ENCODE measurements at places on chromosomes 2 and 18. TPM values are rescaled to one million over a fixed set of nuclear protein-coding genes. Genes with fewer than 3 reads are reported as not detected.

DNA sequence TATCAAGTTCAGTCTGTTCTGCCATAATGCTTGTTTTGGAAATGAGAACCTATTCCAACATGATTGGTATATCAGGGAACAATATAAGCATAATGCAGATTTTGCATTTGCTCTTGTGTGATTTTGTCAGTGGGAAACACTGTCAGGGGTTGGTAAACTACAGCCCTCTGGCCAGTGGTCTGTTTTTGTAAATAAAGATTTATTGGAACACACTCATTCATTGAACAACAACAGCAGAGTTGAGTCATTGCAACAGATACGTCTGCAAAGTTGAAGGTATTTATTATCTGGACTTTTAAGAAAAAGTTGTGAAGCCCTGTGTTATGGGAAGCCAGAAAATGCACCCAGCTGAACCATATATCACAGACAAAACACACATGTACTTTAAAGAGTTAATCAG is 83.1 kb downstream of the MCFD2 start:
- no peak for DNase-seq

GRCh38 chr2:43038696-43039094 is 187.7 kb downstream of the ZFP36L2 start:
- no peak for DNase-seq

- DNase-seq, result no peak
Observed at GRCh38 chr18:4035521-4035920, 419.6 kb downstream of the DLGAP1 start.

DNA sequence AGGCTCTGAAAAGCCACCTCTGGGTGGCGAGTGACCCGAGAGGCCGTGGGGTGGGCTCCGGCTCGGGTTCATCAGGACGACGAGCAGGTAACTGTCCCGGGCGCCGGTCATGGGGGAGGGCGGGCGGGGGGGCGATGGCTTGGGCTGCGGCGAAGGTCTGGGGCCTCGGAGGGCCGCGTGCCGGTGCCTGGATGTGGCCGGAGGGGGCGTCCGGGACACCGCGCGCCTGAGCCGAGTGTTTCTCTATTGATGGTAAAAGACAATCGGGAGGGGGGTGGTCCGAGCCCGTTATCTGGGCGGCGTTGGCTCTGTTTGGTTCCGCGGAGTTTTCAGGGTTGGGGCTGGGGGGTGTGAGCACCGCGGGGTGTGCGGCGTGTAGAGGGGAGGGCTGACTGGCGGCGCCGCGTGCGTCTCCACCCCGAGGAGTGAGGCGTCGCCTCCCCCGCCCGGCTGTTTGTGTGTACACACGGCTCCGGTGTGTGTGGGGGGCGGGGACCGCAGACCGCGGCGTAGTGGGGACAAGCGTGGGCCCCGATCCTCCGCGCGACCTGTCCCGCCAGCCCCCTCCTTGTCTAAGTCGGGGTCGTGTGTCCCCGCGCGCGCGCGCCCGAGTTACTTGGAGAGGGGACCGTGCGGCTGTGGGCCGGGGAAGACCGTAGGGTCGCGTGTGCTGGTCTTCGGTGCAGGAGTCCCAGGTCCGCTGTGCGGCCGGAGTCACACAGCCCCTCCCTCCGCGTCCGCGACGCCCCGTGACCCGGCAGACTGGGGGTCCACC is 1.6 kb downstream of the CTIF start:
- DNase-seq, result peak; percentile 74

- peak; percentile 95 for DNase-seq
Observed at GRCh38 chr2:10043256-10043905, at the start of gene KLF11. TSS of gene KLF11 (plus strand) at chr2:10043550. CDS start at chr2:10043717, 167 bp downstream.

DNA sequence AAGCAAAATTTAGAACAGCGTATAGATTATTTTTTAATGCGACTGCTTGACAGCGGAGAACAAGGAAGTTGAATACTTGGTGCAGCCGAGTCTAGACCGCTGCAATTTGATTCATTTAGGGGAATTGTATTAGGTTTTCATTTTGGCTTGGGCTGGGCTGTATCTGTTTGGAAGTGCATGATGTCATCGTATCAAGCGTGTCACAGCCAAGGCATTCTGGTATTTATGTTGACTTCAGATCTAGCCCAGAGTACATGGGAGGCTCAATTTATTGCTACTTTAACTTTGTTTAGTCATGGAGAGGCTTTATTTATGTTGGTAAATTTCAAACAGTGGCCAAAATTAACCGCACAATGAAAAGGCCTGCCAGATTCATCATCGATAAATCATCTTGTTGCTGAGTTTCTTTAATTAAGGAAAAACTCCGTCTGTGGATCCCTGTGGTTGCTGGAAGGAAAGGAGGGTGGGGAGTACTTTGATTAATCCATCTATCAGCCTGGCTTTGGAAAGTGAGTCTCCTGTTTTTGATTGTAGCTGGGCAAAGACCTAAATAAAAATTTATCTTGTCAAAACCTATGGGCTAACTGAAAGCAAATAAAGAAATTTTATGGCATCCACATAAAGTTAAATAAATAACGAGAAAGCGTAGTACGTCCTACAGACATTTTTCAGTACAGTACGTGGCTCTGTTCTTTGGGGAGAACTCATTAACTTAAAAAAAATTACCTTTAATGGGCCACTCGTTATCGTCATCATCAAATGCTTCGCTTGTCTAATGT is 230.4 kb upstream of the SPRED2 start:
- no peak for DNase-seq

DNA sequence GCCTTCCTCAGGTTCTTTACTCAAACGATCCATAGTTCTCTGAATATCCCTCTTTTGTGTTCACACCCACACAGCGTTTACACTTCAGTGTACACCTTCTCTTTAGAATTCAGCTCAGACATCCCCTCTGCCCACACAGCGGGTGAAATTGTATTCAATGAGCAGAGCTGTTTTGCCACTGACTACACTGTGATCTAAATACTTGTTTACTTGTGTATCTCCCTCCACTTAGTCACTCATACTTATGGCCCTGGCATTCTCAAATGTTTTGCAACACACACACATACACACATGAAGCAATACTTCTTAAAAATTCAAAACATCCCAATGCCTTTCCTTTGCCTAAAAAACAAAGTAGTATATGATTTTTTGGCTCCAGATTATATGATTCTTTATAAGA is 297.1 kb downstream of the TMX3 start:
- DNase-seq, result no peak

GRCh38 chr2:204108330-204108751 is 171.8 kb downstream of the ICOS start:
- no peak for DNase-seq

DNA sequence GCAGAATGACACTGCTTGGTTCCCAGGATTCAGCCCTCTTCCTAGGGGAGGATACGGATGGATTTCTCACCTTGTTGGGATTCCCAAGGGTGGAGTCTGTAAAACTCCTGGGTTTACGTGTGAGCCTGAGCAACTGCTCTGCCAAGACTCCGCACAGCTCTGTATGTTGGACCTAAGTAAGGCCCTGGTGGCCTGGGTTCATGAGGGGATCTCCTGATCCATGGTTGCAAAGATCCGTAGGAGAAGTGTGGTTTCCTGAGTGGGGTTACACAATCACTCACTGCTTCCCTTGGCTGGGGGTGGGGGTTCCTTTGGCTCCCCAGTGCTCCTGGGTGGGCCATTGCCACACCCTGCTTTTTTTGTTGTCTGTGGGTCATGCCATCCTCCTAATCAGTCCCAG is 37.7 kb downstream of the ANKRD12 start:
- DNase-seq, result no peak

GRCh38 chr2:20208476-20208859 is 16.5 kb downstream of the SDC1 start:
- no peak for DNase-seq

DNA sequence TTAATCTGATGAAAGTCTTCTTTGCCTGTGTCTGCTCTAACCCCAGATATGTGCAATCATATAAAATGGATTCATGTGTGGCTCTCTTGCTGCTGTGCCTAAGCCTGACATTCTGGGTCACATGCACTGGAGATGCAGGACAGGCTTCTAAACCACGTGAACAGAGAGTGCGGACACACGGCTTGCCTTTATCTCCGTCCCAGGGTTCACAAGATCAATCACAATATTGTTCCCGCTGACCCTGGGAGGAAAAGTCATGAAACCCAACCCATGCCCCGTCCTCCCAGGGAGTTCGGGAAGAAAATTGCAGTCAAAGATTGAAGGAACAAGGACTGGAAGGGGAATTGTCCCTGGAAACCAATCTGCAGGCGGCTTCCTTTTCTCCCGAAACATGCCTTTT is 74.8 kb downstream of the VAPA start:
- DNase-seq, result no peak

DNA sequence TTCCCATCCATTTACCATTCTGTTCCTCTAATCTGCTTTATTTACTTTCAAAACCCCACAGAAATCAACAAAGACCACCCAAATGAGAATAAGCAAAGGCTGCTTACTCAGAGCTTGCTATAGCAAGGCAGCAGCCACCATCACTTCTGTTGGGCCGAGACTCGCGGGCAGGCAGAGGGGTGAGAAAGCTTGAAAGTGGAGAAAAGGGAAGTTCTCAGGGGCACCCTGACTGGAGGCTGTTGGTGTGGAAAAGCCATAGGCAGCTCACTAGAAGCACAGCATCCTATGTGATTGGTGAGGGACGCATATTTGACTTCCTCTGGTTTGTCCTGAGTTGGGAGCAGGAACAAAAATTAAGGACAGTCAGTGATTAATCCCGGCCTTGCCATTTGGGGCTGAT is 269.7 kb upstream of the THSD7B start:
- DNase-seq, result no peak

ZAP70 gene
- 0.86 TPM for total RNA-seq

PRSS56 gene
- 0.20 TPM for total RNA-seq

IL1B gene
- 2.6 TPM for total RNA-seq

ANAPC1 gene
- total RNA-seq, result 23.5 TPM

Data from right atrium auricular region (tissue), 2 donors.